ENCODE measurements at places on chromosomes 16 and 17.

DNA sequence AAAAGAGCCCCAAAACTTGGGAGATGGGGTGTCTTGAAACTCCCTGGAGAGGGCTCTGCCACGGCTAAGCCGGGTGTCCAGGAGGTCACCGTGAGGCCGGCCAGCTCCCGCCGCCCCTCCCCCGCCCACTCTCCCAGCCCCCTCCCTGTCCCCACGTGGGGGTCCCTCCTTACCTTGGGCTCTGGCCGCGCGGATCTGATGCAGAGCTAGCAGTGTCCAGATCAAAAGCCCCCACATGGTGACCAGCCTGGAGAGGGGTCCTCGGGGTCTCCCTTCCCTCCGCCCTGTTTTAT lies 447 bp downstream of the SDK2 start:
- DNase-seq, result no peak

DNA sequence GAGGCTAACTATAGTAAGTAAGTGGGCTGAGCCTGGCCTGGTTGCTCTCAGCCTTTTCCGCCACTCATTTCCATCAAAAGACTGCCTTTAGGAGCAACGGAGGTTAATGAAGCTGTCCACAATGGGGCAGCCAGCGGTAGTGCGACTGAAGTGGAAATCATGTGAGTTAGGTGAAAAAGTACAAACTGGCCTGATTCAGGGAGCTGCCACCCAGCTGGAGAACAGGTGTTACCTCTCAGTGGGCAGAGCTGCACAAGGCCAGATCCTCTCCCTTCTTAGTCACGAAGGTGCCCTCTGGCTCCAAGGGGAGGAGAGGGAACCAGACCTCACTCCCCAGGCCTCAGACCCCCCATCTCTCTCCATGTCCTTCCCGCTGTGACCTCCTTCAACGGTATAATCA lies 34.4 kb upstream of the CDRT4 start:
- no peak for DNase-seq

GRCh38 chr17:56786989-56787482 lies 46.7 kb downstream of the C17orf67 start:
- DNase-seq, result no peak

DNA sequence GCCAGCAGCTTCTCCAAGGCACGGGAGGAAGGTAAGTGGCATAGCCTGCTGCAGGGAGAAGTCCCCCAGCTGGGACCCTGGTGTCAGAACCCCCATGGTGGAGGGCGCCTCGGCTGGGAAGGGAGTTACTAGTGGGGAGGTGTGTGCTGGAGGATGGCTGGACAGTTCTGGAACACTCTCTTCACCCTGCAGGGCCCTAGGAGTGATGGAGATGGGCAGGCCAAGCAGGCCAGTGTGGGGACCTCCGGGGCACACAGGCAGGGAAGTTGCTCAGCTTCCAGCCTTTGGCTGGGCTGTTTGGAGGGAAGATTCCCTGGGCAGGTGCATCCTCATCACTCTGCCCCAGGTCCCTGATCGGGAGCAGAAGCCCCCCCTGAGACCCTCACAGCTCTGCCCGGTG lies 696 bp downstream of the C17orf99 start:
- DNase-seq, result no peak

DNA sequence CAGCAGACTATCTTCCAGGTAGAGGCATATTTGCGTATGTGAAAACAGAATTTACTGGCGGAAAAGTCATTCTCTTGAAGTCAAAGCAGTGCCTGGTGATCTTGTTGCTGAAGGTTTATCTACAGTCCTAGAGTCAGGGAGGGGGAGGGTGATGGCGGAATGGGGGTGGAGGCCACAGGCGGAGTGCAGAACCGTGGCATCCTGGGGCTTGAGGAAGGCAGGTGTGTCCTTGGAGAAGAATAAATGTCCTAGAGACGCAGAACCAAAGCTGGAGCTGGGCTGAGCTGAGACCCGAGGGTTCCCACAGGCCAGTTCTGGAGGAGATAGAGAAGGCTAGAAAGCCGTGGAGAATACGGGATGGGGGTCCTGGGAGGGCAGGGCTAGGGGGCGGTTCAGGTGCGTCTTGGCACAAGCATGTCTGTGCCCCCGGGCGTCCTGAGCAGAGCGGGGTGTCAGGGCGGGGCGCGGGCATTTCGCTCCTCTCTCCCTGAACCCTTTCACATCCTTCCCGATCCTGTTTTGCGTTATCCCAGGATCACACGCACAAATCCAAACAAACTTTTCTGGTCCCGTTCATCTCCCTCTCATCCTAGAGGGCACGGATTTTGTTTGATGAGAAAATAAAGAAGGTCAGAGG lies 76.9 kb upstream of the CREBBP start:
- DNase-seq, result no peak

DNA sequence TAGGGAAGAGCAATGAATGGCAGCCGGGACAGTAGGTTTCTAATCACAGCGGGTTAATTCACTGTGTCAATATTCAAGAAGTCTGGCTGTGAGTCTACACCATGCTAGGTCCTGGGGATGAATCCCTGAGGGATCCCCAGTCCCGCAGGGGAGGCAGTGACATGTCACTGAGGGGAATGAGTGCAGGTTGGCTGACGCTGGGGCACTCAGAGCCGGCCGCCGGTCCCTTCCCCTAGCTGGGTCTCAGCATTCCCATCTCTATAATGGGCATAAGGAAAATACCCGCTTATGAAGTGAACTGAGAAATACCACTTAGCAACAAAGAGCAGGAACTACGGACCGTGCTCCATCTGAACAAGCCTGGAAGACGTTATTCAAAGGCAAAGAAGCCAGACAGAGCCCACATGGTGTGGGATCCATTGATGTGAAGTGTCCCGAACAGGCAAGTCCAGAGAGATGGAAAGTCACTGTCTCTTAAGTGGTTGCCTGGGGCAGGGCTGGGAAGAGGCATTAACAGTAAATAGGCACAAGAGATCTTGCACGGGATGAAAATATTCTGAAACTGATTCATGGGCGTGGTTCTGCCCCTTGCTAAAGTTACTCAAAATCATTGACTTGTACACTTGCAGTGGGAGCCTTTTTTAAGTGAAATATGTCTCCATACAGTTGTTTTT lies 31.9 kb downstream of the PPL start:
- no peak for DNase-seq

DNA sequence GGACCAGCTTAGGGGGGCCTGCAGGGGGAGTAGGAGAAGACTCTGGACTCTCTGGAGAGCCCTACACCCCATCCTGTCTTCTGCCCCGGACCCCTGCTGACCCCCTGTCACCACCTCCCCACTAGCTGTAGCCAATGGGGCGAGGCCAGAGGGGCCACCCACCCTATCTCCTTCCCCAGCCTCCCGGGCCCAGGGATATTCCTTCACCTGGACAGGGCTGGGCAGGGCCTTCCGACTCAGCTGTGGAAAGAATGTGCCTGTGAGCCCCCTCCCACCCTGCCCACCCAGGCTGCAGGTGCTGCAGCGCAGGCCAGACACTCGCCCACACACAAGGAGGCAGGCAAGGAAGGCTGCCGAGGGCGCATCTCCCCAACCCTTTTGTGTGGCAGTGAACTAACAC lies 23.0 kb downstream of the TSPOAP1 start:
- no peak for DNase-seq

GRCh38 chr16:89315791-89316581 lies 98.5 kb downstream of the ZNF778 start:
- peak; percentile 79 for DNase-seq

- no peak for DNase-seq
These were observed 78.9 kb downstream of the MPRIP start for GRCh38 chr17:17121162-17121561.

GRCh38 chr16:77938913-77939312 lies 83.4 kb upstream of the CLEC3A start:
- no peak for DNase-seq

DNA sequence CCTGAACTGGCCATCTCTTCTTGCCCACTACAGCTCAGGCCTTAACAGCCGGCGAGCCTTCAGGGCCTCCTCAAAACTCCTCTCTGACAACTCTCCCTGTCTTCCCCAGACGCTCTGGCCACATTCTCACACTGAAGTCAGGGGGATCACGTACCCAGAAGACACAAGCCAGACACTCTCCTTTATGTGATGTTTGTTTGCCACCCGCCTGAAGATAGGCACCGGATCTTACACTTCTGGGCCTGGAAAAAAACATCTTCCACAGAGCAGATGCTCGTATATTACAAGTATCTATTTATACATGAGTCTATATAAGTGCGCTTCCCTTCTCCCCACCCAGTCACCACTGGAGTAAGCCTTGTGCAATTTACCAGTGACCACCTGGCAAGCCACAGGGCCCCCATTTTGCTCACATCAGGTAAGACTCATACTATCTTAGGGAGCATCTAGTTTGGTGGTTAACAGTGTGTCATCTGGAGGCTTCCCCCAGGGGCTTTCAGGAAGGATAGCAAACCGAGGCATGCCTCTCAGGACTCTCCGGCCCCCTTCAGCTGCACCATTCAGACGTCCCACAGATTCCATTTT lies 349.4 kb downstream of the SOX9 start:
- DNase-seq, result no peak

DNA sequence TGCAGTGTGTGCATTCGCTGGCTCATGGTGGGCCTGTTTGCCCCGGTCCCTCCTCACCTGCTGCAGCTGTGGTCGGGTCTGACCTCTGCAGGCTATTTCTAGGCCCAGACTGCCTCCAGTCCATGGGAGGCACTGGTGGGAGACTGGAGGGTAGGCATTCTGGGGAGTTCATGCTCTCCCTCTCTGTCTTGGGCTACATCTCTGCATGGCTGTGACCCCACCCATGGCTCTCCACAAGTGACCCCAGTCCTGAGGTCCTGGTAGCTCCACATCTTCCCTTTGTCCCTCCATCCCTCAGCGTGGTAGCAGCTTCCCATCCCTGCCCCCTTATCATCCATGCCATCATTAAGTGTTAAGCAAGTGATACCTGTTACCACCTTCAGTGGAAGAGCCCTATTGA lies 107.8 kb upstream of the SEC14L1 start:
- no peak for DNase-seq

DNA sequence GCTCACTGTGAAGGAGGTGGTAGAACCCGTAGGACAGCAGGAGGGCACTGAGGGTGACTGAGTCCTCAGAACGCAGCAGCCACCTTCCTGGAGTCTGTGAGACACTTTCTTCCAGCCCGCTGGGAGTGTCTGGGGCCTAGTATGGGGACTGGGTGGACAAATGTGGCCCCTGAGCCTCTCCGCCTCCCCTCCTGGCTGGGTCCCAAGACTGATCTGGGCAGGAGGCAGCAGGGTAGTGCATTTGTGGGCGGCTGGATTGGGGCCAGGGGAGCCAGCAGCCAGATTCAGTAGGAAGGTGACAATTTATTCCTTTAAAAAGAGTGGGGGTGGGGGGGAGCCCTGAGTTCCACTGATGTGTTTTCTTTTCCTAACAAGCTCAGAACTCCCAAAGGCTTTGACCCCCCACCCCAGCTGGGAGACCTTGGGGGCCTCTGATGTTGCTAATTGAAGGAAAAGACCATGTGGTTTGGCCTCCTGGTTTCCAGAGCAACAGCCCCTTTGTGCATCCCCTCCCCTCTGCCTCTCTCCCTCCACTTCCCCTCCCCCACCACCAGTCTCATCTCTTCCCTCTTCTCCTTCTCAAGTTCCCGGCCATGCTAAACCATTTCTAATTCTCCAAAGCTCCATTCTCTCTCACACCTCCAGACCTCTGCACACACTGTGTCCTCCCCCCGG lies 4.4 kb downstream of the CLEC19A start:
- no peak for DNase-seq

- DNase-seq, result no peak
These were observed 742 bp upstream of the FBXO31 start for GRCh38 chr16:87384162-87384874.

- DNase-seq, result no peak
These were observed 12.4 kb downstream of the NUP93 start for GRCh38 chr16:56742030-56742984.

DNA sequence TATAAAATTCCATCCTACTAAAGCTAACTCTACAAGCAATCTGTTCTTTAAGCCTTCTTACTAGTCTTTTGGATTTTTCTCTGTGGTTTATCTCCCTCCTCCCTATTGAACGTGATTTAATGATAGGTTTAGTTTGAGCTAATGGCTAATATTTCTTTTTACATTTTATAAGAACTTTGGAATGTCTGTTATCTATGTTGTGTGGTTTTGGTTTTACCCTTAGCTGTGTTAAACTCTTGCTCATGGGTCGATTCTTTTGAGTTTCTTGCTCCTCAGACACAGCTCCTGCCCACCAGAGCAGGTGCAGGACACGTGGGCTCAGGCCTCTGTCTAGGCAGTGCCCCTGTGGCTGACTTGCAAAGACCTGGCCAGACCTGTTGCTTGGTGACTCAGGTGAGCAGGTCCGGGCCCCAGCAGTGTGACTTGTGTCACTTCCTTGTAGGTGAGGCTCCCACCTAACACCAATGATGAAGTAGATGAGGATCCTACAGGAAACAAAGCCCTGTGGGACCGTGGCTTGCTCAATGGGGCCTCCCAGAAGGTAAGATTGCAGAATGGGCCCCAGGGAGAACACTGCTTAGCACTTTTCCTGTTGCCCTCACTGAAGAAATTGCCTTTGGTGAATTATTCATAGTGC lies 45.1 kb downstream of the SF3B3 start:
- no peak for DNase-seq

DNA sequence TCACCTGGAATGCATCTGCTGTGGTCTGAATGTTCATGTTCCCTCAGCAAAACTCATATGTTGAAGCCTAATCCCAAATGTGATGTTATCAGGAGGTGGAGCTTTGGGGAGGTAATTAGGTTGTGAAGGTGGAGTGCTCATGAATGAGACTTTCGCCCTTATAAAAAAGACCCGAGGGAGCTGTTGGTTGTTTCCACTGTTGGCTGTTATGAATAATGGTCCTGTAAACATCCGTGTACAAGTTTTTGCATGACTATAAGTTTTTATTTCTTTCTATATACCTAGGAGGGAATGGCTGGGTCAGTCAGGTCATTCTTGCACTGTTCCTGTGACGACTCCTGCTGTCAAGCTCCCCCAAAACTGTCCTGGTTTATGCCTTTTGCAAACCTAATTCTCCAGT lies 9.6 kb upstream of the CHP2 start:
- DNase-seq, result no peak

GRCh38 chr17:78211032-78211431 lies 3.0 kb upstream of the BIRC5 start:
- no peak for DNase-seq

DNA sequence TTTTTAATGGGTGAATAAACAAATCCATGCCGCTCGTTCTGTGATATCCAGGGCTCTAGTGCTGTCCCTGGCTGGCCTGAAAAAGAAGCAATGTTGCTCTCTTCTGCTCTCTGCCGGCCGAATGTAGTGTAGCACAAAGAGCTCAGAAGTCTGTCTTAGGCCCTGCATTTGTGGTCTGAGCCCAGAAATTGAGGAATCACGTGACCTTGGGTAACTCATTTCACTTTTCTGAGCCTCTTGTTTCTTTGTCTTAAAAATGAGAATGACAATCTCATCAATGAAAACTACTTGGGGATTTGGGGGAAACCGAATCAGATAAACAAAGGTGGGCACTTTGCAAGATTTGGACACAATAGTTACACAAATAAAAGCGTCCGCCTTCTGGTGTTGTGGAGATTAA lies 381.6 kb upstream of the ASIC2 start:
- no peak for DNase-seq

- DNase-seq, result no peak
These were observed 36.4 kb downstream of the MYH13 start for GRCh38 chr17:10336393-10336792.

- no peak for DNase-seq
These were observed 45.2 kb upstream of the STAC2 start for GRCh38 chr17:39270923-39271322.

GRCh38 chr17:27651411-27652345 lies 20.7 kb downstream of the LGALS9 start:
- DNase-seq, result peak; percentile 63

Data from effector CD4-positive, alpha-beta T cell (primary cell).